SHP77 (cell line): ENCODE measurements at places on chromosomes 1 and 21.

DNA sequence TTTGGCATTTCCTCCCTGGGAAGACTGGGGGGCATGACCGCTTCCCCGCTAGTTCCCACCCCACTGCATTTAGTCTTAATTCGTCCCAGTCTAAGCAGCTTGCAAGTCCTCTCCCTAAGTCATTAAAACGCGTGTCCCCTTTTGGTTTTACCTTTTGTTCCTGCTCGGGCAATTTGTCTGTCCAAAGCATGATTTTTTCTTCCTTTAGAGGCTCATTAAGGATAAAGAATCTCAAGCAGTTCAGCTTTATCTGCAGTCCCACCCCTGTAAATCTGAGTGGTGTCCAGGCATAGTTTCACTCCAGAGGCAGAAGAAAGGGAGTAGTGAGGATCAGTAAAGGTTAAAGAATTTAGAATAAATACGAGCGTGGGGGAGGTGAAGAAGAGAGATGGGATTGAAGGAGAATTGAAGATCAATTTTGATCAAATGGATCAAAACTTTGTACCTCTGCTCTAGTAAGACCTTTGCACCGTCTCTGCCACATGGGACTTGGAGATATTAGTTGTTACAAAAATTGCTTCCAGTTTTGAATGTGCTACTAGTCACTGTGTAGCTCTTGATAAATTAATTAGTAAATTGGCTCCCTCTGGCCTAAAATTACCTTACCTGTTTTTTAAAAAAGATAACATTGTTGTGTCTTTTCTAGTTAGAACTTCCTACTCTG, 989 bp upstream of the ETV3 start:
- DNase-seq, result no peak

GRCh38 chr1:66278260-66279021, 255.5 kb upstream of the SGIP1 start:
- no peak for DNase-seq

DNA sequence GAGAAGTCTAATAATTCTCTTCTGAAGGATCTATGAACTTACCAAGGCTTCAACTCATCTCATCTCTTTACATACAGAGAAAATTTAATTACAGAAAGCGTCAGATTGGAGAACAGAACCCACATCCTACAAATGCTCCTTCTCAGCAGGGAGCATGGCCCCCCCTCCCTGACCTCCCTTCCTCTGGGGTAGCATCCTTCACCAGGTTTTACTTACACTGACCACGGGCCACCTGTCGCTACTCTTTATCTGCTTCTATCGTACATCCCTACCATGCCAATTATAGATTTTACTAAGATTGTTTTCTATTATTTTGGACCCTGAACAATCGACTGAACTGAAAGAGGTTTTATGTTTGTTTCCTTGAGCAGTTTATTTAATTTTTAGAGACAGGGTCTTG, 25.8 kb downstream of the RIPPLY3 start:
- DNase-seq, result no peak

- peak; percentile 43 for DNase-seq
Measured at GRCh38 chr1:201888282-201889089, at the start of gene SHISA4. Gene SHISA4 (plus strand): TSS chr1:201888898. CDS start chr1:201888995, 97 bp downstream.

DNA sequence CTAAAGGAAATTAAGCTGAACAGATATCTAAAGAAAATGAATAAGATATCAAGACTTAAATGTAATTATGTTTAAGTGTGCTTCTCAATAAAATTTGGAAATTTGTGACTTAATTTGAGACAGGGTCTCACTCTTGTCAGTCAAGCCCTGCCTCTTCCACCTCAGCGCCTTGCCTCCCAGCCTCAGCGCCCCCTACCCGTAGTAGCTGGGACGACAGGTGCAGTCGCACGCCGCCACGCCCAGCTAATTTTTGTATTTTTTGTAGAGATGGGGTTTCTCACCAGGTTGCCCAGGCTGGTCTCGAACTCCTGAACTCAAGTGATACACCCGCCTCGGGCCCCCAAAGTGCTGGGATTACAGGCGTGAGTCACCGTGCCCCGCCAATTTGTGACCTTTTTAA, 117.0 kb downstream of the CLEC20A start:
- DNase-seq, result no peak

- DNase-seq, result no peak
Measured at GRCh38 chr1:209564849-209565248, 18.7 kb upstream of the CAMK1G start.

GRCh38 chr1:93614986-93615581, 66.6 kb downstream of the BCAR3 start:
- DNase-seq, result peak; percentile 42

DNA sequence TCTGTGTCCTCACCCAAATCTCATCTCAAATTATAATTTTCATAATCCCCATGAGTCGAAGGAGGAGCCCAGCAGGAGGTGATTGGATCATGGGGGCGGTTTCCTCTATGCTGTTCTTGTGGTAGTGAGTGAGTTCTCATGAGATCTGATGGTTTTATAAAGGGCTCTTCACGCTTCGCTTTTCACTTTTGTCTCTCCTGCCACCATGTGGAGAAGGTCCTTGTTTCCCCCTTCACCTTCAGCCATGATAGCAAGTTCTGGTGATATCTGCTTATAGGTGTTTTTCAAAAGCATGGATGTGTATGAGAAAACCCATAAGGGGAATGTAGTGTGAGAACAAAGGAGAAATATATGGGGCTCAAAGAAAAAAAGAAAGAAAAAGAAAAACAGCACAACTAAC, 405.9 kb upstream of the RGS18 start:
- no peak for DNase-seq

DNA sequence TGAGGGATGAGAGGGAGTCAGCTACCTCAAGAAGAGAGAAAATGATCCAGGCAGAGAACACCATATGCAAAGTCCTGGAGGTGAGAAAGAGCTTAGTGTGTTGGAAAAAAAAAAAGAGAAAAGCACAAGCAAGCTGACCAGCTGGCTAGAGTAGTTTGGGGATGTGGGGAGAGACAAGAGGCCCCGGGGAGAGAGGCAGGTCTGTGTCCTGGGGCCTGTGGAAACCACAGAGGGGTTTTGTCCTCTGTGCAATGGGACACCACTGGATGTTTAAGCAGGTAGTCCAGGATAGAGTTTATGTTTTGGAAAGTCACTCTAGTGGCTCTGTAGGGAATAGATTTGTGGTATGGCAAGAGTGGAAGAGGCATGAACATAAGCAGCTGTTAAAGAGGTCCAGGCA, 14.4 kb upstream of the CHI3L1 start:
- no peak for DNase-seq

DNA sequence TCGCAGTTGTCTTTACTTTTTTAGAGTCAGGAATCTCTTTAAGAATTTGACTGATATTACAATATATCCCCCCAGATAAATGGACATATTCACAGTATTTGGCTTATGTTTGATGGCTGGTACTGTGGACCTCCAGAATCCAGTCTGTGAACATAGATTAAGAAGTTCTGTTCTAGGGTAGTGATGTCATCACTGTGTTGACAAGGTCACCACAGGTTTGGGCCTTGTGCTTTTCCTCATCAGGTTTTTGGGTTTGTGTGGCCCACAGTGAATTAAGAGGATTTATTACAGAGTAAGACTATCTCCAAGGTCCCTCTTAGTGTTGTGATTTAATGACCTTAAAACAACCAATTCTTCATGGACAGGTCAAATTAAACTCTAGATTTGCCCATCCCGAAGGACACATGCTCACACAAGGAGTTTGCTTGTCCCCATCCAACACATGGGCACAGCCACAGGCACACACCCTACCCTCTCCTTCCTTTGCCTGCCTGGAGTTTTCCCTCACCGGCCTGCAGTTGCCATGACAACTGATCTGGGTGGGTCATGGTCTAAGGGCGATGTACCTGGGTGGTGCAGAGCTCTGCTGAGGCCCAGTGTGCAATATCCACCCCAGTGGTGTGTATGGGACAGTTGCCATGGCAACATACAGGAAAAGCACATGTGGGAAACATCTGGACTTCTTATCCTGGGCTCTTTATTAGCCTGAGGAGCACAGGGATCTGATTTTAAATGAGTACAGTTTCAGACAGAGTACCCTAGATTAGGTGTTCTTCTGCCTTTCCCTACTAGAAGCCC, 98.6 kb downstream of the NAV1 start:
- DNase-seq, result no peak

- peak; percentile 43 for DNase-seq
Measured at GRCh38 chr1:166489670-166490436, 323.1 kb upstream of the FAM78B start.

DNA sequence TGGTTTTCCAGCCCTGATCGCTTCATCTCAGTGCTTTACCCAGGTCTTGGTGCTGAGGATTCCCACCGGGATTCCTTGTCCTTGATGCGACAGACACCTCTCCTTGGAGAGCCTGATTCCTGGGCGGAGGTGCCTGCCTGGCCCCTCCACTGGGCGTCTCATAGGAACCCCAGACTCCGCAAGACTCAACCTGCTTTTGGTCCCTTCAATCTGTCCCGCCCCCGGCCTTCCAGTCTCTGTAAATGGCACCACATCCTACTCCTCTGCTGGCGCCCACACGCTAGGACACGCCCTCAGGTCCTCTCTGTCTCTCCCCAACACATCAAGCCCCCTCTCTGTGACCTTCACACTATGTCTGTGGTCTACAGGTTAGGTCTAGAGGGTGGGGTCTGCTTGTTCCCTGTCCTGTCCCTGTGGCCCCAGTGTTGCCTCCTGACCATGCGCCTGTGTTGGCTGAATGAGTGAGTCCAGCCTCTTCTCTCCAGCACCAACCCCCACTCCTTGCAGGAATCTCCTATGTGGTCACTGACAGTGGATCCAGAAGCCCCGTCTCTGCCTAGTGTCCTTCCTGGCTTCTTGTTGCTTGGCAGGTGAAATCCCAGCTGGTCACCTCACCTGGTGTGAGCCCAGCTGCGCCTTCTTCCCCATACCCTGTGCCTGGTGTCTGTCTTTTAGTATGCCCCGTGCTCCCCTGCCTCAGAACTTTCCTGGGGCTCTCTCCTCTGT, 119.7 kb upstream of the C1orf174 start:
- no peak for DNase-seq

- no peak for DNase-seq
Measured at GRCh38 chr1:47630346-47630745, 192.5 kb downstream of the FOXD2 start.

- DNase-seq, result peak; percentile 88
Measured at GRCh38 chr1:151945725-151946722, 36.7 kb upstream of the THEM4 start.

DNA sequence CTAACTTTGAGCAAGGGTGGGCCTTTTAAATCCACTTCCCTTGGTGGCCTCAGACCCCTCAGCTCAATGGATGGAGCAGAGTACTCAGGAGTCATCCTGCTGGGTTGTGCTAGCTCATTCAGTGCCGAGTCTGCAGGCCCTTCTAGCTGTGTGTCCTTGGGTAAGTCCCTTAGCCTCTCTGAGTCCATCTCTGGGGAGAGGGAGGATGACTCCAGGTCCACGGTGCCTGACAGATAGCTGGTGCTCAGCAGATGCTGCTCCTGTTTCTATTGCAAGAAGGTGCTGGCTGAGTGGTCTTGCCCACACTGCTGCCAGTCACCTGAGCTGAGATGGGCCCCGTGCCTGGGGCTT, 11.0 kb downstream of the LDLRAP1 start:
- DNase-seq, result no peak

- no peak for DNase-seq
Measured at GRCh38 chr1:160578175-160578524, 1.1 kb downstream of the CD84 start.

- no peak for DNase-seq
Measured at GRCh38 chr1:34057347-34058130, 107.5 kb downstream of the CSMD2 start.

- DNase-seq, result no peak
Measured at GRCh38 chr1:217457016-217457415, 173.9 kb downstream of the GPATCH2 start.

GRCh38 chr1:234601301-234602017, 8.5 kb downstream of the IRF2BP2 start:
- DNase-seq, result no peak

- DNase-seq, result peak; percentile 8
Measured at GRCh38 chr1:102550729-102551384, 554.1 kb upstream of the OLFM3 start.
